ENCODE measurements at places on chromosomes 5 and 9.
A peak's percentile ranks its signal among the peaks of the same experiment; 100 is the strongest.

DNA sequence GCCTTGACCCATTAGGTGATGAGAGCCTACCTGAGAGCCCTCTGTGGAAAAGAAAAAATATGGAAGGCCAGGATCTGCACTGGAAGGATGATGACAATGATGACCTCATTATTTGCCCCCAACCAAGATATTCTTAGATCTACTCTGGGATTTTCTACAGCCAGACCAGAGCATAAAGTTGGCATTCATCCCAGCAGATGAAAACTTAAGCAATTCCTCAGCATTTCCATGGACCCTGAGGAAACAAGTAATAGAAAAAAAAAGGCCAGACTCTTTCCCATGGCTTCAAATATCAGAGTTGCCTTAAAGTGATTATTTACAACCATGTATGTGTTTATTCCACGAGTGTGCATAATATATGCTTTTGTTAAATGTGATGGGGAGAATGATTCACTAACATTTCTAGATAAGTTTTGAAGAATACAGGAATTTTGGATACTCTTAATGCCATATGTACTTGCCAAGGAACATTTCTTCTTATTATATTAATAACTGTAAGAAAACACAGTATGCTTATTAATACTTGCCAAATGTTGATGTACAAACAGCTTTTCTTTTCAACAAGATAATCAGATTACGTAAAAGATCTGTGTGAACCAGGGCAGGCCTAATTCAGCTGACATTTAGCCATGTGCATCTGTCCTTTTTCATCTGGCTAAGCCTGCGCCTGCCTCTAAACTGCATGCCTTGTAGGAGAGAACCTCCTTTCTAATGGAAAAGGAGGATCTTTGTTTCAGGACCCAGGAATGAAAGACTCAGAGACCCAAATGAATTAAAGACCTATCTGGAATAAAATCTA, 94.8 kb downstream of the ARRDC3 start:
- DNase-seq, result no peak

DNA sequence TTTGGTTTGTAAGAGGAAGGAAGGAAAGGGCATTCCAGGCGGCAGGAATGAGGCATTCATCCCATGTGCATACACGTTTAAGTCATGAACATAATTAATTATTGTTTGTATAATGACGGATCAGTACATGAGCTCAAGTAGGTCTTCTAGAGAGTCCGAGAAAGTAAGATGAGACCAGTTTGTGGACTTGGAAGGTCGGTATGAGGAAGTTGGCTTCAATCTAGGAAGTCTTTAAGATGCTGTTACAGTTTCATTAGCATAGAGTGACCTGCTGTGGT, 2.1 kb downstream of the GTF3C4 start:
- no peak for DNase-seq

GRCh38 chr5:143065185-143065965, 295.2 kb downstream of the ARHGAP26 start:
- DNase-seq, result peak; percentile 78

DNA sequence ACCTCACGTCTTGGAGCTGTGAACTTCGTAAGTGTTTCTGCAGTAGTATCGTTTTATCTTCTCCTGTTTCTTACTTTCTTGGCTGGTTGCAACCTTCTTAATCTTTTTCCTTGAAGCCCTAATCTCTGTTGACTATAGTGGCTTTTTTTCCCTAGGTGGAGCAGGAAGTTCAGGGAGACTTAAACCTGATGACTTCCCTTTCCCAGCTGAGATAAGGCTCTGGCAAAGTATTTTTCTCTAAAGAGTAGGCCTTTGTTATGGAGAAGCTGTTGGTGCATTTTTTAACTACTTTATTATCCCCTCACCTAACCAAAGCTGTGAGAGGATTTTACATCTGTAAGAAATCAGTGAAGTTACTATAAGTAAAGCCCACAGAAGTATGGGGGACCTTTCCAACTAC, 723.1 kb upstream of the RIOK2 start:
- DNase-seq, result no peak

- no peak for DNase-seq
Measured at GRCh38 chr5:2903451-2904395, 152.2 kb upstream of the IRX2 start.

DNA sequence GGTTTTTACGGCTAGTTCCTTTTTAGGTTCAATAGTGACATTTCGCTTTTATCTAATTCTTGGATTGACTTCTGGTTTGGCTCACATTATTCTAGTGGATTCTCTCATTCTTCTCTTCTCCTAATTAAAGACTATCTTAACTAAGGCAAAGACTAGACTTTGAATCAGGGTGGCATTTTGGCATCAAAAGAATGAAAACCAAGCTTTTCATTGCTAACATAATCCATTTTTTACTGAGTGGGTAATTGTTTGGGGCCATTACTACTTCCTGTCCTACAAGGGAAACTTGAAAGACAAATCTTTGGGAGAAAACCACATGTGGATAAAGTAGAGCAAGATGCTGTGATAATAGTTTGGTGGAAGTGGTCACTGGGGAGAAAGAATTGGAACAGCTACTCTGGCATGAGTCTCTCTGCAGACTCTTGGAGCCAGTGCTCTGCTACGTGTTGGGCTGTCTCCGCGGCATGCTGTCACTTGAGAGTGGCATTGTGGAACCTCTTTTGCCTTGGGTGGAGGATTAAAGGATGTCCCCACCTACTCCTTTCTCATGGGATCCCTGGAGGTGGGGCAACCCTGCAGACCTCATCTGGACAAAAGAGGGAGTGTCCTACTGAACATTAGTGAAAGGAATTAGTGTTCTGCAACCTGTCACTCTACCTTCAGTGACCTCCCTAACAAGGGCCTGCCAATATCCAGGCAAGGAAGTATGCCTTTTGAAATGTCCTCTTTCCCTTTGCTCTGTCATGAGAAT, 280.4 kb downstream of the PSAT1 start:
- no peak for DNase-seq

All from AG09319 (cell line).